ENCODE measurements at places on chromosomes 5 and 9.

DNA sequence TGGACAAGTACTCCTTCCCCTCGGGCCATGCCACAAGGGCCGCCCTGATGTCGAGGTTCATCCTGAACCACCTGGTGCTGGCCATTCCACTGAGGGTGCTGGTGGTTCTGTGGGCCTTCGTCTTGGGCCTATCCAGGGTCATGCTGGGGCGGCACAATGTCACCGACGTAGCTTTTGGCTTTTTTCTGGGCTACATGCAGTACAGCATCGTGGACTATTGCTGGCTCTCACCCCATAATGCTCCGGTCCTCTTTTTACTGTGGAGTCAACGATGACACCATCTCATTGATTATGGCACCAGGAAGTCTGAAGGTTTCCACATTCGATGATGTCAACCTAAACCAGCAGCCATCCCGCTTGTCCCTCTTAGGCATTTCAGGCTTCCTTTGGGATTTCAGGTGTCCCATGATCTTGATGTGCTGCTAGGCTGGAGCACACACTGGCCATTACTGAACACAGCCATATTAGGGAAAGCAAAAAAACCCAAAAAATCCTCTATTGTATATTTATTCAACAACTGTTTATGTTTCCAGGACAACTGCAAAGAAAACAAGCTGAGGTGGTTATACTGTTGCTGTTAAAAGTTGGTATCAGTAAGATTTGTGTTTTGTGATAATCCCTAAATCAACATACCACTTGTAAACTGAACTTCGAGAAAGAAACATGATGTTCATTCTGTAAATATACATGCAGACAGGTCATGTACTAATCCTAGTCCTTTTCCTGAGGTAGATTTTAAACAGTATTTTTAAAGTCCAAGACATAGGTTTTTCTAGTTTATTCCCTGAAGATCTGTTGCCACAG is 1.1 kb downstream of the PLPP6 start:
- DNase-seq = no peak

DNA sequence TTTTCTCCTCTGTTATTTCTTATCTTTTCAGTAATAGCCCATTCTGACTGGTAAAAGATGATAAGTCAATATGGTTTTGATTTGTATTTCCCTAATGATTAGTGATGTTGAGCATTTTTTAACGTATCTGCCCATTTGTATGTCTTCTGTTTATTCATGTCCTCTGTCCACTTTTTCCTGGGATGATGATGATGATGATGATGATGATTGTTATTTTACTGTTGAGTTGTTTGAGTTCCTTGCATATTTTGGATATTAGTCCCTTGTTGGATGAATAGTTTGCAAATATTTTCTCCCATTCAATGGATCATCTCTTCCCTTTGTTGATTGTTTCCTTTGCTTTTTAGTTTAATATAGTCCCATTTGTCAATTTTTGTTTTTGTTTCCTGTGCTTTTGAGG is 27.0 kb downstream of the UTP15 start:
- DNase-seq = no peak

DNA sequence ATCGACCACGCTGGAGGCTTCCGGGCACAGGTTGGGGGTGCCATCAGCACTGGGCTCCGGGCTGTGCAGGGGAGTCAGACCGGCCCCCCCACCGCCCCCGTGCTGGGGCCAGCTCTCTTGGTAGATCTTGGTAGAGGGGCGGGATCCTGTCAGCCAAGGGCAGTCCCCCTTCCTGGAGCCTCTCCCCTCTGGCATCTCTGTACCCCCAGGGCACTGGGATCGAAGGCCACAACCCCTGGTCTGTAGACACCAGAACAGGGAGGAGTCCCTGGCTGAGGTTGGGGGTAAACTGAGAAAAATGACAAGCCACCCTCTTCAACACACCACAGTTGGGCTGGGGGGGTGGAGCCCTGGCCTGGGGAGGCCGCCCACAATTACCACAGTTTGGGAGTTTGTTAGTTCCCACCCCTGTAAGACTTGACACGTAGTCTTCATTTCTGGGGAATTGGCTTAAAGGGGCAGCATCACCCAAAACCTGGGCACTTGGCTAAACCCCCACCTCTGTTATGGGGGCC is 882 bp downstream of the CERCAM start:
- no peak for DNase-seq

DNA sequence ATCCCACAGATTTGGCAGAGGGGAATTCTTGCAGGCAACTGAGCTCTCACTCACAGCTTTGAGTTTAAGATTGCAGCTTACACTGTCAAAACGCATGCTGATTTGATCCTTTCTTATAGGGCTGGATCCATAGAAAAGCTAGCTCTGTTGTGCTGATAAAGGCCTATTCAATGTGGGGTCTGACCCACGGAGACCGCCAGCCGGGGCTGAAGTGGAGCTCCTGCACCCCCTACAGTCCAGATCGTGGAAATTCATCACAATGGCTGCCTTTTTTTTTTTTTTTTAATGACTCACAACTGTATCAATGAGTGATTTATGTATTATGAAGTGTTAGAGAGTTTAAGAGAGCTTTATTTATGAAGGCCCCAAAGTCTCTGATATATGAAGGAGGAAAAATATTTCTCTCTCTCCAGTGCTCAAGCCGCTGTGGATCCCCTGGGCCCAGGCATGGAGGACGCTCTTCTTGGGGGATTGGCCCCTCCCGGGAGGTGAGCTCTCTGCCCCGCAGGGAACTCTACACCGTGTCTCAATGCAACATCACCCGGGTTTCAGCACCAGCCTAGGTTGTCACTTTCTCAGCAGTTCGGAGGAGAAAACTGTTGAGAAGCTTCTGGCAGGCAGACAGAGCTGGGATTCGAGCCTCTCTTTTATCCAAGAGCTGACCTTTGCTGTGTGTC is 700.2 kb downstream of the IRX1 start:
- no peak for DNase-seq

DNA sequence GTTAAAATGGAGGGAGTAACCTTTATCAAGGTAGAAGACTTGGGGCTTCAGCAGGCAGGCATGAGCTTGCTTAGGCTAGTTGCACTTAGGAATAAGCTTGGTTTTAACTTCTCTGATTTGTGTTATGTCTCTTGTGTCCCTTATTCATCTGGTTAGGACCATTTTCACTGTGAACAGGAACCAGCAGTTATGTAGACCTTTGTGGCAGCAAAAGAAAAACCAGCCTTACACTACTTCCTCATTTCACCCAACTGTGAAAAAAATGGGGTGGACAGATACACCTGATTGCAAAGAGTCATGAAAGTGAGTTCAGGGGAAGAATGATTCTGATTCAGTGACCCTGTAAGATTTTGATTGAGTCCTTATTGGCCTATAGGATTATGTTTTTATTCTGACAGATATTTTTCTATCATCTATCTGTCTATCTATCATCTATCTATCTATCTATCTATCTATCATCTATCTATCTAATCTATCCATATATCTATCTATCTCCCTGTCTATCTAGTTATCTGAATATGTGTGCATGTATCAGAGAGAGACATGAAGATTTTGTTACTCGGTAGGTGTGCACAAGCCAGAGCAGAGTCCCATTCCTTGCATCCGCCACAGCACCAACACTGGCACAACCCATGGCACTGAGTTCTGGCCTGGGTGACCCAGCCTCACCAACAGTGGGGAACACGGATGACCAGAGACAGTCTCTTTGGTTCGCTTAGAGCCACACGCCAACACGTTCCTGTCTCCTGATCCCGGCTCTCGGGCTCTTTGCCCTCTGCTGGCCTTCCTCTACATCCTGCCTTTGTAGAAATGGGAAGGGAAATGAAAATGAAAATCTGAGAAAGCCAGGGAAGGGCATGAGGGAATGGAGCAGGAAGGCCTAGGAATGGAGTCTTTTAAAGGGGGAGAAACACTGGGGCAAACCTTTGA is 1.3 kb upstream of the ZNF366 start:
- no peak for DNase-seq

Data from activated CD8-positive, alpha-beta memory T cell treated with anti-CD3 and anti-CD28 coated beads, Interleukin-2, amount 50 U/mL, for 4 hours (primary cell).